GM12891 (cell line): ENCODE measurements at places on chromosomes 3 and 15.

DNA sequence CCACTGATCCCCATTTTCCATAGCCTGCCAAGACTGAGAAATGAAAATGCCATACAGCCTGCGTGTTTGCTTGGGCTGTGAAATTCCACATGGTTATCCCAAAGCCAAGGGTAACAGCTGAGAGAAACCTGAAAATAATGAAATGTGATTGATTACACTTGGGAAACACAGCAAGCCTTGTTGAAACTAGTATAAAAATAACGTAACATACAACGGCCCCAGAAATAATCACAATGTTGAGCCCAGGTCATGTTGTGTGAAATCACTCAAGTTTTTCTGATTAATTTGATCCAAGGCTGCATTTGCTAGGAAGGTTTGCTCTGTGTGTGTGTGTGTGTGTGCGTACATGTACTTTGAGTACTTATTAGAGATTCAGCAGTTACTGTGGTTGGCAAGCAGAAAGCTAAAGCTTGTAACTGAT, 269.0 kb downstream of the OXSM start:
- no peak for DNase-seq

DNA sequence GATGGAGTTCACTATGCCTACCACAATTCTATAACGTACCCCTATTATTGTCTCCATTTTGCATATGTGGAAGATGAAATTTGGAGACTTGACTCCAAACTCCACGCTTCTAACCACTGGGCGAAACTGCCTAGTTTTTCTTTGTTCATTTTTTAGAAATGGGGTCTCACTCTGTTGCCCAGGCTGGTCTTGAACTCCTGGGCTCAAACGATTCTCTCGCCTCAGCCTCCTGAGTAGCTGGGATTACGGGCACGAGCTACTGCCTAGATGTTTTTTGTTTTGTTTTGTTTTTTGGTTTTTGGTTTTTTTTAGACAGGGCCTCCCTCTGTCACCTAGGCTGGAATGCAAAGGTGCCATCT, 584 bp upstream of the RPL32 start:
- DNase-seq: no peak

DNA sequence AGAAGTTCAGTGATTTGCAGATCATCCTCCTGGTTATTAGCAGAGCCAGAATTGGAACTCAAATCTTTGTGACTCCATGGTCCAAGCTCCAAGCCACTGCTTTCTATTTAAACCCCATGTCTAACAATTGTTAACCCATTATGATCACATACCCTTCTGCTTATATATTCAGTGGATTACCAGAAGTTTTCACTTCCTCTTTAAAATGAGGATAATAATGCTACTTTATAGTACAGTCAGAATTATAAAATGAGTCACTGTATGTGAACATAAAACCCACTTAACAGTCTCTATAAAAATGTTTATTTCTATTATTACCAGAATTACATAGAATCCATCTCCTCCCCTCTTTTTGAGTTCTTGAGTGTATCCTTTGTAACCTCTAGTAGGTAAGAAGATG, 550.7 kb upstream of the DPPA4 start:
- no peak for DNase-seq

DNA sequence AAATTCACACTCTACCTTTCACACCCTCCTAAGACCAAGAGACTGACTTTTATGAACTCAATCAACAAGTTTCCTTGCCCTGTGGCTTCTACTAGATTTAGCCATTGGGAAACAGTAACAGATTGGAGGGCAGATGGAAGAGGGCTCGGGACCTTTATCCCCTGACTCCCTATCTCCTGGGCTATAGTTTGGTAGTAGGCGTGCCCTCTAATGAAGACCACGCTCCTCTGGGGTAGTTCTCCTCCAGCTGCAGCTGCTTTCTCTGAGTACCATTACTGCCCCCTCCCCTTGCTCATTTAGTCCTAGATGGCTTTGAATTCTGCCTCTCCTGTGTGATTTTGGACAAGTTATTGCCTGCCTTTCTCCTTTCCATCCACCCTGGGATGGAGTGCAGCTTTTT, 33.3 kb downstream of the FMN1 start:
- DNase-seq: no peak

DNA sequence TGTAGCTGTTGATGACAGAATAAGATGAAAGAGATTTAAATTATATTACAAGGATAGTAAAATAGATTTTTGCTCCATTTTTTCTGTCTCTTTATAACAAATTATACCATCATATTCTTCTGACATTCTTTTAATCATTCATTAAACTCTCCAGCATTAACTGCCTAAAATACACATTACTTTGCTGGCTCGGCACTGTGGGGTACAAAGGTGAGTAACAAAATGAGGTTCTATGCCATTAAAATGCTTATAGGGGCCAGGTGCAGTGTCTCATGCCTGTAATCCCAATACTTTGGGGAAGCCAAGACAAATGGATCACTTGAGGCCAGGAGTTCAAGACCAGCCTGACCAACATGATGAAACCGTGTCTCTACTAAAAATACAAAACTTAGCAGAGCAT, 81.5 kb downstream of the ULK4 start:
- DNase-seq: no peak

GRCh38 chr3:149368201-149368673, 9.2 kb downstream of the TM4SF1 start:
- no peak for DNase-seq

DNA sequence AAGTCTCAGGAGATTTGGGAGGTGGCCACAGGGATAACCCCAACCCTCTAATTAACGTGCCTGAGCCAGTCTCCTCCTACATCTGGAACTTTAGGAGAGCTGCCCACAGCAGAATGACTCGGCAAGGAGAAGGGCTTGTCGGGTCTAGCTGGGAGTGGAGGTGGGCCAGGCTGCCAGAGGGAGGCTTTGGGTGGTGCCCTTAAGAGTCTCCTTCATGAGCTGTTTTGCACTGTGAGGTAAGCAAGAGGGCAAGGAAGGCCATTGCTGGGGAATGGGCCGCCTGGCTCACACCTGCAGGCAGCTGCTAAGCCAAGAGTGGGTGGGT, 3.6 kb upstream of the TNK2 start:
- DNase-seq: no peak

- no peak for DNase-seq
Observed at GRCh38 chr3:21691036-21691435, 60.0 kb downstream of the ZNF385D start.

DNA sequence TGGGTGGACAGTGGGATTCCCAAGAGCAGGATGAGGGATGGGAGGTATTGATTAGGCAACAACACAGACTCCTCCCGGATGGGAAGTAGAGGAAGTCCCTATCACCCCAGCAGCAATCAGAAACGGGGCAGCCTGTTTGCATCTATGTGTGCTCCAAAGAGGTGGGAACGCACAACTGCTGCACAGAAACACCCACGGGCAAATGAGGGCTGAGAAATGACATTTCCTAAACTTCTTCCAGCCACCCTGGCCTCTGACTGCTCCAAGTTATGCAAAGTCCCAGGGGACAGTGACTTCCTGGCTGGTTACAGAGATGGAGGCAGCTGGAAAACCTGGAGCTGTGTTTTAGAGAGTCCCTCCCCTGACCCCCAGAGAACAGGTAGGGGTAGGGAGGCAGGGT, 42.6 kb downstream of the HCN4 start:
- DNase-seq: no peak
